Activated CD4-positive, alpha-beta T cell treated with anti-CD3 and anti-CD28 coated beads for 36 hours (primary cell): ENCODE measurements at places on chromosomes 5 and 9.

- DNase-seq: no peak
Observed at GRCh38 chr9:82363198-82363597, 374.6 kb downstream of the SPATA31D1 start.

- DNase-seq: no peak
Observed at GRCh38 chr5:125870256-125870655, 553.0 kb upstream of the GRAMD2B start.

- DNase-seq: no peak
Observed at GRCh38 chr5:180034564-180034963, 37.0 kb downstream of the RNF130 start.

DNA sequence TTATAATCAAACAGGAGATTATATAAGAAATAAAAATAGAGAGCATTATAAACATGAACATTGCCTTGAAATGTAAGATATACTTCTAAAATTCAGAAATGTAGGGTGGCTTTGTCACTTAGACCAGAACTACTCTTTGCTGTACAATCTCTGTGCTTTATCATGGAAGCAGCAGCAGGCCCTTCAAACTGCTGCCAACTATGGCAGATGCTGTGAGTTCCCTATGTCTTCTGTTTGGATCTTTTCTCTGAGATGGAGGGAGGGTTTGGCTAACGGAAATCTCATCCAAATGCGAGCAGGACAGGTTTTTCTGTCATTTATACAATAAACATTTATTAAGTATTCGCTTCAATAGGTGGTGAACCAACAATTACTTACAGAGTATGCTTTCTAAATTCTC is 34.8 kb upstream of the RICTOR start:
- no peak for DNase-seq

GRCh38 chr9:94908011-94908563 is 181.6 kb downstream of the AOPEP start:
- no peak for DNase-seq

GRCh38 chr9:4630836-4631235 is 31.3 kb upstream of the PLPP6 start:
- DNase-seq: no peak

DNA sequence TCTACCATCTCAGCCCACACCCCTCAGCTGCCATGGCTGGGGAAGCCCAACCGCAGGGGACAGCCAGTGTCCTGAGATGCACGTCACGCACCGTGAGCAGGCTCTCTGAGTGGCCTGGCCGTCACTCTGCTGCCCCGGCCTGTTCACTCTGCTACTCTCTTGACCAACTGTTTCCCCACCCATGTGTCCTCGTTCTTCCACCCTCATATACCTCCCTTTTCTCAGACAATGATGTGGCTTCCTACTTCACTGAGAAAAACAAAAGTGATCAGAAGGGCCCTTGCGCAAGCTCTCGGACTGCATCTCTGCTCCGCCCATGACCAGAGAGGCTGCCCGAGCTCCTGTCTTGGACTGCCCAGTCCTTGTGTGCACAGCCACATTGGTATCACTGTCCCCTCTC is 47.6 kb downstream of the OTULIN start:
- no peak for DNase-seq

DNA sequence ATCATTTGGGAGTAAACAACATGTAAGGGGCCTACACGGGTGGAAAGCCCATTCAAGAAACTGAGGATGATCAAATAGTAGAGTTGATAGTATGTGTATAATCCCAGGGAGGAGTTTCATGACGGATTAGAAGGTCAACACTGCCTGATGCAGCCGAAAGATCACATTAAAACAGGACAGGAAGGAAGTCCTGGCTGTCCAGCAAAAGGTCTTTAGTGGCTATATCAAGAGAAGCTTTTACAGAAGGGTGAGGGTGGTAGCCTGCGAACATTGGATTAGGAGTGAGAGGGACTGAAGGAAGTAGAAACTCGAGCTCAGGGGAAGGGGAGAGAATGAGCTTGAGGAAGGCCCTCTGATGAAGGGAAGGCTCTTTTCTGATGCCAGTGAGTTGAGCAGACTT is 36.0 kb downstream of the DOCK8 start:
- DNase-seq: no peak

DNA sequence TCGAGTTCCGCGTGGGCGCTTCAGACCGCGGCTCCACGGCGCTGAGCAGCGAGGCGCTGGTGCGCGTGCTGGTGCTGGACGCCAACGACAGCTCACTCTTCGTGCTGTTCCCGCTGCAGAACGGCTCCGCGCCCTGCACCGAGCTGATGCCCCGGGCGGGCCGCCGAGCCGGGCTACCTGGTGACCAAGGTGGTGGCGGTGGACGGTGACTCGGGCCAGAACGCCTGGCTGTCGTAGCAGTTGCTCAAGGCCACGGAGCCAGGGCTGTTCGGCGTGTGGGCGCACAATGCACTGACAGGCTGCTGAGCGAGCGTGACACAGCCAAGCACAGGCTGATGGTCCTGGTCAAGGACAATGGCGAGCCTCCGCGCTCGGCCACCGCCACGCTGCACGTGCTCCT is 3.7 kb upstream of the PCDHB15 start:
- no peak for DNase-seq

GRCh38 chr5:67310169-67310568 is 113.6 kb upstream of the CD180 start:
- no peak for DNase-seq

DNA sequence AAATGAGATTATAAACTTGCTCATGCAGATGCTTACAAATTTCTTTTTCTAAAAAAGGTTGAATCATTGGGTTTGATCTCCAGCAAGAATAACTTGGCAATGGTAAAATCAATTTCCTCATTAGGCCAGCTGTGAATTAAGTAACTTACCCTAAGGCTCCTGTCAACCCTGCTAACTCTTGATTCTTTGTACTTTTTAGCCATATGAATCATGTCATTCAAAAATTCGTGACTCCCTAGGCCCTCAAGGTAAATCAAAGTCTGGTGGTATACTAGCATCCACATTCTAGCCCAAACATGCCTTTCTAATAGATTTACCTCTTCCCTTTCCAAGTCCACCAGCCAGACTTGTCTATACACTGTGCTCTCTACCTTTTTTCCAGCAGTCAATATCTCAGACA is 420.8 kb upstream of the BRINP1 start:
- no peak for DNase-seq

DNA sequence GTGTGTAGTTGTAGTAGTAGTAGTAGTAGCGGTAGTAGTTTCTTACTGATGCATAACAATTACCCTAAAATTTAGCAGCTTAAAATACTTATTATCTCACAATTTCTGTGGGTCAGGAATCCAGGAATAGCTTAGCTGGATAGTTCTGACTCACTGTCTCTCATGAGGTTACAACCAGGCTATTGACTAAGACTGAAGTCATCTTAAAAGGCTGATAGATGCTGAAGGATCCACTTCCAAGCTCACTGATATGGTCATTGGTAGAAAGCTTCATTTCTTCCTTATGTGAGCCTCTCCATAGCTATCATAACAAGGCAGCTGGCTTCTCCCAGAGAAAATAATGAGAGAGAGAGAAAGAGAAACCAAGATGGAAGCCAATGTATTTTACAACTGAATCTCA is 147.5 kb upstream of the FBXL17 start:
- no peak for DNase-seq

- no peak for DNase-seq
Observed at GRCh38 chr9:84857211-84857610, 187.7 kb downstream of the NTRK2 start.

DNA sequence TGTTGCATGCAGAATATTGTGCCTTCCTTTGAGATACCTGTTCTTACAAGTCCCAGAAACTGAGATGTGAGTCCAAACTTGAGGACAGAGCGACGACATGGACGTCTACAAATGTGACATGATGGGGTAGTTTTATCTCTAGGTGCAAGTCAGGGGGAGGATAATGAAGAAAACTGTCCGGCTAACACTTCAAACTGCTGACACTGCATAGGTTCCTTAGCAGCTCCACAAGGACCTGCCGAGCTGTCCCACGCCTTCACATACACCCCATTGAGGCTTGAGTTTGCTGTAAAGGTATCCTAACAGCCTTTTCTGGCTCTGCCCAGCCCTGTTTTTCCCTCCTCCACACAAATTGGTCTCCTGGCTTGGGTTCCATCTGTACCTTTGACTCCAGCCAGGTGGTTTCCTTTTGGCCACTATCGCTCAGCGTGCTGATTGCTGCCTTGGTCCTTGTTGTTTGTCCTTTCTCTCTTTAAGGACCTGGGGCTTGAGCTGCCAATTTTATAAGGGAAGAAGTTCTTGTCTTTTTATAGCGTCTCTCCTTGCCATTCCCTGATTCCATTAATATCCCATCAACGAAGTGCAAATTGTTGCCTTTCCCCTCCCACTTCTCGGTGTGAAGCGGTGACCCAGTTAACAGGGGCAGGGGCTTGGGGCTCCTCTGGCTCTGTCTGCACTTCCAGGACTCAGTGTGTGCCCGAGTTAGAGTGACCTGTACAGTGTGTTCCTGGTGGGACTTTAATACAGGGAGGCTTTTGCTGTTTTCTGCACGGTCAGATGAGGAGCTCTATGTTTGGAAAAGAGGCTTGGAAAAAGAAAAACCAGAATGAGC is 100.3 kb downstream of the PCSK1 start:
- DNase-seq: no peak

GRCh38 chr5:178839319-178839704 is 20.4 kb upstream of the ZNF354B start:
- peak; percentile 76 for DNase-seq

GRCh38 chr9:114386361-114386885 is 1.4 kb downstream of the AKNA start:
- peak; percentile 35 for DNase-seq

DNA sequence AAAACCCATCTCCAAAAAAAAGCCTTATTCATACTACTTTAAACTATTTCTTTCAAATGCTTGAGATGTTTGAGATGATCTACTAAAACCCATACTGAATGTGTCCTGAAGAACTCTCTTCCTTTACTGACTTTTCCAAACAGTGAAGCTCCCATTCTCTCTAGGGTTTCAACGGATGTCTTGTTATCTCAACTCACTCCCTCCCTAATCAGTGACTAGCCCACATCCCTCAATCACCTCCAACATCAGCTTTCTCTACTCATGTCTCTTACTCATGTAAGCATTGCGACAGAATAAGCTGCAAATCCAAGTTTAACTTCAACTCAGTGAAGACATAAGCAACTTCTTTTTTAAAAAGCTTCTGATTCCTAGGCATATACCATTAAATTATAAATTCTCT is 42.1 kb downstream of the WDR41 start:
- no peak for DNase-seq

DNA sequence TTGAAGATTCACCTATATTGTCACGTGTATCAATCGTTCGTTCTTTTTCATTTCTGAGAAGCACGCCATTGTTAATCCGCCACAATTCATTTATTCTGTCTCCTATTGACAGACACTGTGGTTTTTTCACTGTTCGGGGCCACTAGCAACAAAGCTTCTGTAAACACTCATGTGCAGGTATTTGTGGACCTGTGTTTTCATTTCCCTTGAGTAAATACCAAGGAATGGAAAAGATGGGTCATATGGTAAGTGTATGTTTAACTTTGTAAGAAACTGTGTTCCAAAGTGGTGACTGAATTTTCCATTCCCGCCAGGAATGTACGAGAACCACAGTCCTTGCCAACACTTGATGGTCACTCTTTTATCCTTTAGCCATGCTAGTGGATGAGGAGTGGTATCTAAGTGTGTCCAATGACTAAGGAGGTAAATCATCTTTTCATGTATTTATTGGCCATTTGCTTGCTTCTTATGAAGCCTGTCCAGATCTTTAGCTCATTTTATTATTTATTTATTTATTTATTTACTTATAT is 10.7 kb downstream of the ABO start:
- DNase-seq: no peak

GRCh38 chr5:136781464-136781863 is 416.1 kb upstream of the TRPC7 start:
- DNase-seq: no peak

- no peak for DNase-seq
Observed at GRCh38 chr5:139642891-139643871, 5.0 kb upstream of the CXXC5 start.

GRCh38 chr9:25724424-25724823 is 46.2 kb upstream of the TUSC1 start:
- DNase-seq: no peak

DNA sequence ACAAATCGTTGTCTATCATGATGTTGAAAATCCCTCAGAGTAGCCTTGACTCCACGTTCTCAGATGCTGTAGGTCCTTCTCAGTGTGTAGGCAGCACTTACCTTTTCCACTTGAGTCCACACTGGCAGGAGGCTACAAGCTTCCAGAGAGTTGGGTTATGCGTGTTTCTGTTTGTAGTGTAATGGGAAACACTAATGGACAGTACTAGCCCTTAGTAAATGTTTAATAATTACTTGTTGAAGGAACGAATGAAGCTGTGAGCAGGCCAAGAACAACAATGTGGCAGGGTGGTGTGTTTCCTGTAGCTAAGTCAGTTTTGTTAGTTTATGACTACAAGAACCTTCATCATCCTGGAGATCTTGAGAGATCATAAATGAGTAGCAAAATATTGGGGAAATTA is 83.5 kb downstream of the ARHGAP26 start:
- DNase-seq: no peak

DNA sequence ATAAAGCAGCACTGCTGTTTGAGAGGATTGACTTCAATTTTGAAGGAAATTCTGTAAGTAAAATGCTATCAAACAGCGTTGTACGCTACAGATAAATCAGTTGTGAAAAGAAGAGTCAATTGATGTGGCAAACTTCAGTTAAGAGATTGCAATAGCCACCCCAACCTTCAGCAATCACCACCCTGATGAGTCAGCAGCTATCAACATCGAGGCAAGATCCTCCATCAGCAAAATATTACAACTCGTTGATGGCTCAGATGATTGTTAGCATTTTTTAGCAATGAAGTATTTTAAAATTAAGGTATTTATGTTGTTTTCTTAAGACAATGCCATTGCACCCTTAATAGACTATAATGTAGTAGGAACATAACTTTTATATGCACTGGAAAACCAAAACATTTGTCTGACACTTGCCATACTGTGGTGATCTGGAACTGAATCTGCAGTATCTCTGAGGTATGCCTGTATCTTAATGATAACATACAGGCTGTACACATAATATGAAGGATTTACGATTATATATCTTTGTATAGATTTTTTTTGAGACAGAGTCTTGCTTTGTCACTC is 47.5 kb downstream of the VPS13A start:
- no peak for DNase-seq

DNA sequence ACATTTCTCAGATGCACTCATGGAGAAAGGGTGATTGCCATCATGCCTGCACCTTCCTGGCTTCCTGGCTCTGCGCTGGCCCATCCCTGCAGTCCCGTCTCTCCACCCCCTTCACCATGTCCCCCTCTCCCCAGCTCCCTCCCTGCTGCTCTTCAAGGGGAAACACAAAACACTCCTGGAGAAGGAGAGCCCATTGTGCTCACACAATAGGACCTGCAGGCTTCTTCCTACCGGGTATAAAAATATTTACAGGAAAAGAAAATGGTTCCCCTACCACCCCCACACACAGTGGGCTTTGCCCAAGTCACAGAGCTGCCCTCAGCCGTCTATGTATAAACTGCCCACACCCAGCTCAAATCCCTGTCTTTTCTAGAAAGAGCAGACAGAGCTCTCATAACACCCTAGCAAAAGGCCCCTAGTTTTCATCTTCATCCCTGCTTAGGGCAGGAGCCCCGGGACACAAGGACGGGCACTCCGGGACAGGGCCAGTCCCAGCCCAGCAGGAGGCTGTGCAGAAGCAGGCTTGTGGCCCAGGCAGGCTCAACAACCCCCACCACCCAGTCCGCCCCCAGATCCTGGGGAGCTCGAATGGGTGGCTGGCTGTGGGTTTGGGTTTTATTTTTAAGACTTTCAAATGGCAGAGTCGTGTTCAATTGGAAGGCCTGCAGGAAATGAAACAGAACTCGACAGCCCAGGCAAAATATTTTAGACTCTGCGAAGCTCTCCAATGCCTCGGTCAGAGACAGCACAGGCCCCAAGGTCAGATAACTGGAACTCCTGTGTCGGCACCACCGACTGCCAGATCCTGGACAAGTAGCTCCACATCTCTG is 77.3 kb downstream of the LRSAM1 start:
- DNase-seq: no peak
